ENCODE measurements at places on chromosomes 3 and 15.

DNA sequence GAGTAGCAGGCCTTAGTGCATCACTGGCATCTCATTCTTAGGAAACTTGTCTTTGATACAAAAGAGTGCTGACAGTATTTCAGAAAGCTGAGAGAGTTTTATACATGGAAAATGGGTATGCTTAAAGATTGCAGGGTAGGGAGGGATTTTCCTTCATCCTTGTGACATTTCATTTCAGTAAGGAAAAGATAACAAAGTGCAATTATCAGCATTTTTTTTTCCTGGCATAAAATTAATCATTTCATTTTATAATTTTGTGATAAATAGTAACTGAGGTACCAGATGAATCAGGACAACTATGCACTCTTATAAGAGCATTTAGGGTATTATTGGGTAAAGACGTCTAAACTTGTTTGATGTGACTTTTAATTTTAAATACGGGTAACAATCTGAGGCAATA, 10.3 kb downstream of the KBTBD8 start:
- no peak for DNase-seq

DNA sequence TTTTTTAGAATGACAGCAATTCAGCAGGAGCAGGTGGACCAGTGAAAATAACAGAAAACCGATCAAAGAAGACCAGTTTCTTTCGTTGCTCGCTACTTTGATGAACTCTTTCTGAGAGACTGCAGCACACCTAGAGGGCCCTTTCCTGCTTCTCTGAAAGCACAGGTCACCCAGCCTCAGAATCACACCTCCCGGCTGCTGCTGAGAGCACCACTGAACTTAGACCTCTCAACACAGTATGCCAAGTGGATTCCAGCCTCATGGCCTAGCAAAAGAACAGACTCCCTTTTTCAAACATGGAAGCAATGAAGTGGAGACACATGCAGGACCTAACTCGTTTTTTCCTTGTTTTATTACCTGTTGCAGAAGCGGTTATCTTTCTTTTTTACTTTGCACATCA, 13.9 kb upstream of the APH1B start:
- DNase-seq = no peak

GRCh38 chr3:164360738-164361406, 717.4 kb downstream of the SI start:
- peak; percentile 51 for DNase-seq

GRCh38 chr15:92705764-92706163, 50.2 kb upstream of the FAM174B start:
- no peak for DNase-seq

DNA sequence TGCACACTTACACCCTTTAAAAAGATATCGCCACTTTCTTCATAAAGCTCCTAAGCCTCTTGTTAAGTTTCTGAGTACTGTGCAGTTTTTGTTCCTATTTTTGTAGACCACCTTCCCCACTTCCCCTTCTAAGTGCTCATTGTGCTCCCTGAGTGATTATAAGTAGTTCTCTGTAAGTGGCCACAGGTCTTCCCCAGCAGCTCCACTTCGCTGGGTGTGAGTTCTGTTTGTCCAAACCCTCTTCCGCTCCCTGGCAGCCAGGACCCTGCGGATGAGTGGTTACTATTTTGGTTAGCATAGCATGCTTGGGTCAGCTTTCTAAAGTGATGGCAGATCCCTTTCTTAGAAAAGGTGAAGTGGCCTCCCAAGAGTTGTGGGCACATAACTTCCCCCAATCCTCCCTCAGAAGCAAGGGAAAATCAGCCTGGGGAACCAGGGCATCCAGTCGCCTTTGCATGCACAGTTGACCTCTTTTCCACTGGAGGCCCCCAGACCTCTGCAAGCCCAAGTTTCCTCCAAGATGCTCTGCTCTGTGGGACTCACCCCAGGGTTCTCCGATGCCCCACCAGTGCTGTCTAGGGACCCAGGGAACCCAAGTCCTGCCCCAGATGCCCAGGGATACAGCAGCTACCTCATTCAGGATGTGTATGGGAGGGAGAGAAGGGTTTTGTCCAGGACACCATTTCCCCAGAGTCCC, 69.6 kb downstream of the ATP10A start:
- DNase-seq = no peak

All from ELR (cell line).